Hematopoietic multipotent progenitor cell (in vitro differentiated cells): ENCODE measurements at places on chromosomes 2 and 18.
A peak's percentile ranks its signal among the peaks of the same experiment; 100 is the strongest.

DNA sequence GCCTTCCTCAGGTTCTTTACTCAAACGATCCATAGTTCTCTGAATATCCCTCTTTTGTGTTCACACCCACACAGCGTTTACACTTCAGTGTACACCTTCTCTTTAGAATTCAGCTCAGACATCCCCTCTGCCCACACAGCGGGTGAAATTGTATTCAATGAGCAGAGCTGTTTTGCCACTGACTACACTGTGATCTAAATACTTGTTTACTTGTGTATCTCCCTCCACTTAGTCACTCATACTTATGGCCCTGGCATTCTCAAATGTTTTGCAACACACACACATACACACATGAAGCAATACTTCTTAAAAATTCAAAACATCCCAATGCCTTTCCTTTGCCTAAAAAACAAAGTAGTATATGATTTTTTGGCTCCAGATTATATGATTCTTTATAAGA lies 297.1 kb downstream of the TMX3 start:
- DNase-seq = no peak

DNA sequence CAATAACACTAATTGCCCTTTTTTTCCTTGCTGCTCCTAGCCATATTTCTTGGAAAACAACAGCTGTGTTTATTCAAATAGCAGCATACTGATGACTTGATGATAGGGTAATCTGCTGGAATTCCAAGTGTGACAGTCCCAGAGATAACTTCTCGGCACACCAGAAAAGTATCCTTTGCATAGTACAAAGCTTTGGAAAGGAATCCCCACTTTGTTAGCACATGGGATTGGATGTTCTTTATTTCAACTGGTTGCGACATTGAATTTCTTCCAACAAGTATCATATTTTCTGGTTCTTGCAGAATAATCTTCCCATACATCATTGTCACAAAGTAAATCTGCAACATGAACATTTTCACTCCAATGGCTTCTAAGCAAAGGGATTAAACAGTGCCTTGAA lies 445.8 kb upstream of the ACVR2A start:
- no peak for DNase-seq

- DNase-seq = no peak
Measured at GRCh38 chr2:134980639-134981038, 62.0 kb downstream of the CCNT2 start.

DNA sequence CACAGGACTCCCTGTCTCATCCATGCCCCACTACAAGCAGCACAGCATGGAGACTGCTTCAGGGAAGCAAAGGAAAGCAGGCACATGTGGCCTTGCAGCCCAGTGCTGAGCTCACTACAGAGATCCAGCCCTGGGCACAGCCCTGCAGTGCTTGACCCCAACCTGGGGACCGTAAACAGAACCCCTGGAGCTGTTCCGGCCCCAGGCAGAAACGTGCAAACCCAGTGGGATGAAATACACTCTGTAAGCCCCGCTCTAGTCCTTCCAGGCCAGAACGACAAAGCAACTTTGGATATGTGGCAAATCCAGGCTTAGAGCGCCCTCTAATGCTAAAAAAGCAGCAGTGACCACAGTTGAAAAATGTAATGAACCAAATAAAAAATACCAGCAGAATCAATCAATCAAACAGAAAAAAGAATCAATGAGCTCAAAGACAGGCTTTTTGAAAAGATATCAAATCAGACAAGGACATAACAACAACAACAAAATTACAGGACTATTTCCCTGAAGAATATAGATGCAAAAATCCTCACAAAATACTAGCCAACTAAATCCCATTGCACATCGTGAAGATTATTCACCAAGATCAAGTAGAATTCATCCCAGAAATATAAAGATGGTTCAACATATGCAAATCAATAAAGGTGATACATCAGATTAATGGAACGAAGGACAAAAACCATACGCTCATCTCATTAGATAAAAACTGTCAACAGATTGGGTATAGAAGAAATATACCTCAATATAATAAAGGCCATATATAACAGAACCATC lies 45.6 kb downstream of the ZNF519 start:
- DNase-seq = peak; percentile 9

DNA sequence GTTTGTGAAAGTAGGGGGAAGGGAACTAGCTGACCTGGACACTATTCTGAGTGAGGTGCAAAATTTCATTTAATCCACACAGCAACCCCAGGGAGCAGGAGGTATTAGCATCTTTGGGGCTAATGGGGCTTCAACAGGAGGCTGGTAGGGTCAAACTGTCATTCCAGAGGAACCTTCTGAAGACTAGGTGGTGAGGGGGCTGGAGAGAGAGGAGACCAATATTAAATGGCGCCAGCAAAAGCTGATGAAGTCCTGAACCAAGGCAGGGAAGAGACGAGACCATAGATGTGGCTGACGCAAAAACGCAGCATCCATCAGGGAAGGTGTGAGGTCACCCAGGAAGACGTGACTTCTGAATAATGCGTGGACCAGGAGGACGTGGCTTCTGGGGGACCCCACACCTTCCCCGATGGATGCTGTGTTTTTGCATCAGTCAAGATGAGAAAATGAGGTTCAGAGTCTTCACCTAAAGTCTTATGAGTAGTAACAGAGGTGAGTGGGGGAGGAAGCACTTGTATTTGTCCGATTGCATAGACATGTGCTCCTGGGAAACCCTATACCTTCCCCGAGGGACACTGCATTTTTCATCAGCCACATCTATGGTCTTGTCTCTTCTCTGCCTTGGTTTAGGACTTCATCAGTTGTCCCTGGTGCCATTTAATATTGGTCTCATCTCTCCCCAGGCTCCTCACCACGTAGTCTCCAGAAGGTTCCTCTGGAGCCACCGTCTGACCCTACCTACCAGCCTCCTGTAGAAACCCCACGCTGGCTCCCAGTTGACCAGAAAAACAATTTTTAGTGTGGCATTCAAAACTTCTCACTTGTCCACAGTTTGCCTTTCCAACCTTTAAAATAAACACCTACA lies 188.6 kb downstream of the MYCN start:
- DNase-seq = no peak

DNA sequence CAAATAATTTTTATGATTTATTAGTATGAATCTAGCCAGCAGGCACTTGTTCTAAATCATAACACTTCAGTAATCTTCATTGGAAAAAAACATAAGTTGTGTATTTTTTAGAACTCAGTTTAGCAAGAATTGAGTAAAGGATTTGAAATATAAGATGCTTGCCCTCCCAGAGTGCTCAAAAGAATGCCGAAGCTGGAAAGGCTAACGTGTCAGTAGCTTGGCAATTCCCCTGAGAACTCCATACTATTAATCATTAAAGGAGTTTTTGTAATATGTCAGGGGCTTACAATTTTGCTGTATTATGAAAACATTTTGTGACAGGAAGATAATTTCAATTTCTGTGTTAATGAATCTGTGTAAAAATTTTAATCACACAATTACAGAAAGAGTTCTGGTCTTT lies 122.7 kb downstream of the GULP1 start:
- no peak for DNase-seq

- DNase-seq = no peak
Measured at GRCh38 chr2:201678401-201678800, 20.0 kb downstream of the MPP4 start.
